ENCODE measurements at places on chromosomes 3 and 15.

GRCh38 chr3:137460944-137461343 is 303.2 kb upstream of the SOX14 start:
- DNase-seq = no peak

- DNase-seq = no peak
Observed at GRCh38 chr3:9681723-9682081, 21.9 kb upstream of the CPNE9 start.

DNA sequence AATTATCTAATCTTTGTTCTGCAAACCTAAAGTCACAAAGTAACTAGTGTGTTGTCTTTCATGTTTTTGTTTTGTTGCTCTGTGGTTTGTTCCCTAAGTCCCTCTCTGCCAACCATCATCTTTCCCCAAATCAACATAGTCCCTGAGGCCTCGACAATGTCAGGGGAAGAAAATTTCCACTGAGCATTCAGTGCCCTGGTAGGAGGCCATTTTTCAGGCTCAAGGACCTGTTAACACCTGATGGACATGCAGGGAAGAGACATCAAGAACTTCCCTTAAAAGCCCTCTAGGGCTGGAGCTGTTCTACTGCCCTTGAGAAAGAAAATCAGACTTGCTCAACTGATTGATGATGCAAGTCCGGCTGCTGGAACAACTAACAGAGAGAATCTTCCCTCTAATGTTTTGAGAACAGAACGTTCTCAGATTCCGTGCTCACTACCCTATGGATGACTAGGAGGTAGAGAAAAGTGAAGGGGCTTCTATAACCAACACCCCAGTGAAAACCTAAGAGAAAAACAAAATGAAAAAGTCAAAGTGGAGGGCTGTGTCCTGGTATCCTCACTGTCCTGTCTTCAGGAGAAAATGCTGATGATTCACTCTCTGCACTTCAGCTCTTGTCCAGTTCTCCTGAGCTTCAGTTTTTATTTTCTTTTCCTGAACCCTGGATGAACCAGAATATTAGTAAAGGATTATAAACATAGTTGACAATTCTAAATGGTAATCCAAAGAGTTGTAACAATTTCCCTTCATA is 373.1 kb downstream of the FOXP1 start:
- DNase-seq = no peak

DNA sequence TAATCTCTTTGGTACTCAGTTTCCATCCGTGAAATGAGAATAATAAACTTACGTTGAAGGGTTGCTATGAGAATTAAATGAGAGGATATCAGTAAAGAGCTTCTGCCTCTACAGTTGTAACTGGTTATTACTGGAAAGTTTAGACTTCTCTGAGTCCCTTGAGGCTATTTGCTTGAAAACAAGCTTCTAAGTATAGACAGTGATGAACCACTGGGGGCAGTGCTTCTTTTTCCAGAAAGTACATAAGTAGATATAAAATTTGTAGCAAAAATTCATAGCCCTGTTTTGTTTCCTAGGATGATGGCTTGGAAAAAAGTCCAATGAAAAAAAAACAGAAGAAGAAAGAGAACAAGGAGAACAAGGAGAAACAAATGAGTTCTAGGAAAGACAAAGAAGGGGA is 87.1 kb downstream of the RGMA start:
- DNase-seq = no peak

GRCh38 chr15:43966646-43967045 is 139.8 kb downstream of the WDR76 start:
- no peak for DNase-seq

DNA sequence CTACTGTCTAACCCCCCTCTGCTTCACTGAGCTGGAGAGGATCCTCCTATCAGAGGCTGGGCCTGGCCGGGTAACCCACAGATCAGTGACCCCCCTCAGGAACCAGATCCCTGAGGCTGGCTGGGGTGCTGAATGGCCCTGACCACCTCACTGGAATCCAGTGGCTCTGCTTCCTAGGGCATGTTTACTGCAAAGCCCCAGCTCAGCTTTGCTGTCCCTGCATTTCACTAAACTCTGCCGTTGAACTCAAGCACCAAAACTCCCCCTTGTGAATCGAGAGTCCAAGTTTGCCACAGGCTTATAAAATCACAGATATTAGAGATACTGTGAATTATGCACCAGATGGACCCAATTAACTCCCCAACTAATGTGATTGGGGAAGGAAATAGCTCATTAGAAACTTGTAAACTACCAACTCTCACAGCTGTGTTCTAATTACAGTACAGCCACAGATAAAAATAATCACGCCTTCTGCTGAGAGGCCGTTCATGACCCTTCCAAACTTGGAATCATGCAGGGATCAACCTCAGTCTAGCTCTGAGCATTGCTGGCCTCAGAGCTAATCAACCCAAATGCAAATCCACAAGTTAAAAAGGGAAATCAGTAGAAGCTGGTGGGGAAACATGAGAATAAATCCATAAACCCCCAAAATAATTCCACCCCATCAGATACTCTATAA is 47.0 kb downstream of the OCA2 start:
- no peak for DNase-seq

- DNase-seq = no peak
Observed at GRCh38 chr3:124413989-124414598, 316.2 kb upstream of the UMPS start.

DNA sequence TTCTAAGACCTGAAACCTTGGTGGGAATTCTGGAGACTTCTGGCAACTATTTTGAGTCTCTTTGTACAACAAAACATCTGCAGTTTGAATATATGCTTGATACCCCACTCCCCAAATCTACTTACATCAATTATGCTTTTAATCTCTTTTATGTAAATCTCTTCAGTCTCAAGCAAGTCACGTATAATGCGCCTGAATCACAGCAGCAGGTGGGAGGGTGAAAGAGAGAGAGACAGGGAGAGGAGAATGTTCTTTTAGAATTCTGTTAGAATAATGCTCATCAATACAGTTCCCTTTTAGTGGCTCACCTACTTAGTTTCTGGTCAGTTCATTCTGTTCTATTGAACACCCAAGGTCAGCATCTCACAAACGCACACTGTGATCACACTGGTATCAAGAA is 22.2 kb upstream of the B3GNT5 start:
- no peak for DNase-seq

- no peak for DNase-seq
Observed at GRCh38 chr15:65971741-65971995, 102.4 kb downstream of the RAB11A start.

- no peak for DNase-seq
Observed at GRCh38 chr3:27458929-27459328, 25.3 kb downstream of the SLC4A7 start.

DNA sequence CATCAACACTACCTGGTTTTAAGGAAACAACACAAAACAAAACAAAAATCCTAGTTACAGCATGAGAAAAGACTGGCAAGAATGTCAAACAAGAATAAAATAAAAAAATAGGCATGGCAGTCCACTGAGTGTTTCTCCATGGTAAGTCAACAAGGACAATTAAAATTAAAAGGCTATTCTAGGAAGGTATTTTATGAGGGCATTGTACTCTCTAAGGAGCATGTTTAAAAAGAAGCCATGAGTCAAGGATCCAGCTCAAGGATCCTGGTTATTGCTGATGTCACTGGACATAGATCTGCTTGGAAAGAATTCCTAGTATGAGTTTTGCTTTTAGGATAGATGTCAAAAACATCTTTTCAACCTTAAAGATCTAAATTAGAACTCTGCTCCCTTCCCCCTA is 106.7 kb downstream of the MYO5A start:
- DNase-seq = no peak

DNA sequence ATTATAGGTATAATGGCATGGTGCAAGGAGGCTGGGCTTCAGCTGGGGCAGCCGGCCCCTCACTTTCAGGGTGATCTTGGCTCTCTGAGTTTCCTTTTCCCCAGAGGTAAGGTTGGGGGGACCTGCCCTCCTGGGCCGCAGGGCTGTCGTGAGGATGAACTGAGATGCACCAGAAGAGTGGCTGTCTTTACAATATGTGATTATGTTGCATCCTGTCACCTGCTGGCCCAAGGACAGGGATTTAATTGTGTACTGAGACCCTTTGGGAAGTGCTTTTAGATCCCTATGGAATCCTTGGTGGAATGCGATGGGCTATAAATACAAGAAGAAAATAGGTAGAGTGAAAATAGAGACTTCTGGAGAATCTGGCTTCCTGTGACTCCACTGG is 22.1 kb downstream of the ANAPC13 start:
- no peak for DNase-seq

DNA sequence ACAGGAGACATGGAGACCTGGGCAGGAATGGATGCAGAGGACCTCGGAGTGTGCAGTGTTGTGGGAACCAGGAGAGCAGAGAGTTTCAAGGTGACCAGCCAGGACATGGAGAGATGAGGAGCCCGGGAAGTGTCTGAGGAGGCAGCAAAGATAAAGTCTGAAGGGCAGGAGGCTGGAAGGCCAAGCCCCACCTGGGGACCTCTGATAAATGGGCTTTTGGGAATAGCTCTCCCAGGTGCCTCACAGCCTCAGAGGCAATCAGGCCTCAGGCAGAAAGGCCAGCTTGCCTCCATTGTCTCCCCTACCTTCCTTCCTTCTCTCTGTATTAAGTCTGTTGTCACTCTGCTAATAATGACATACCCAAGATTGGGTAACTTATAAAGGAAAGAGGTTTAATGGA is 97.5 kb upstream of the TPM1 start:
- DNase-seq = no peak

- DNase-seq = peak; percentile 37
Observed at GRCh38 chr3:16309558-16309957, 44.5 kb downstream of the OXNAD1 start.

- no peak for DNase-seq
Observed at GRCh38 chr3:30203301-30203700, 403.1 kb upstream of the TGFBR2 start.

DNA sequence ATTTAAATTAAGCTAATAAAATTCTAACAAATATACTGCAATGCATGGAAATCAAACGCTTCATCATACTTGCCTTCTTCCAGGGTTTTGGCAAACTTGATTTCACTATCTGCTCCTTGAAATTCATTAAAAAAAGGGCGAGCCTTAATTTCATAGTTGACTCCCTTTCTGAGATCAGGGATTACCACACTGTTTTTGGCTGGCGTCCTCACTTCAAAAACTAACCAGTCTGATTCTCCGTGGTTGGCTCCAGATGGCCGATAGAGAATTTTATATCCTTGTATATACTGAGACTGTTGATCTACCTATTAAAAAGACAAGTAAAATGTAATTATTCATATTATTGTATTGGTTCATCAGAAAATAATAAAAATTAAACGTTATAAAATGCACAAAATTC is 1106.8 kb downstream of the ROBO1 start:
- DNase-seq = no peak

- DNase-seq = no peak
Observed at GRCh38 chr3:157240408-157240807, 80.5 kb upstream of the CCNL1 start.

GRCh38 chr3:19346759-19347158 is 198.4 kb downstream of the KCNH8 start:
- no peak for DNase-seq

- no peak for DNase-seq
Observed at GRCh38 chr15:29331071-29331470, 61.4 kb upstream of the NSMCE3 start.

GRCh38 chr3:160126761-160127160 is 98.5 kb upstream of the C3orf80 start:
- no peak for DNase-seq

DNA sequence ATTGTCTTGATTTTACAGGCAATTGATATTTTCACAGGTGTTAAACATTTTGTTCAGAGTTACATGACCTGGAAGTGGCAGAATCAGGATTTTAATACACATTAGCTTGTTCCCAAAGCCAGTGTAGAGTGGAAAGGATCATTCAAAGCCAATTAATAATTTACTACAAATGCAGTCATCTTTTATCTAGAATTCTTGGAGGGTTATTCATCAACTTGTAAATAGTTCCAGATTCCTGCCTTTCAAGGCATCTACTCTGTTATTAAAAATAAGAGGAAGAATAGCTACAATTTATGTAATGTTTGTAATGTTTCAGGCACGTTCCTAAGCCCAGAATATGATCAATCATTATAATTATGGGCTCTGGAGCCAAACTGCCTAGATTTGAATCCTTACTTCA is 358.5 kb downstream of the ZNF385D start:
- DNase-seq = no peak

DNA sequence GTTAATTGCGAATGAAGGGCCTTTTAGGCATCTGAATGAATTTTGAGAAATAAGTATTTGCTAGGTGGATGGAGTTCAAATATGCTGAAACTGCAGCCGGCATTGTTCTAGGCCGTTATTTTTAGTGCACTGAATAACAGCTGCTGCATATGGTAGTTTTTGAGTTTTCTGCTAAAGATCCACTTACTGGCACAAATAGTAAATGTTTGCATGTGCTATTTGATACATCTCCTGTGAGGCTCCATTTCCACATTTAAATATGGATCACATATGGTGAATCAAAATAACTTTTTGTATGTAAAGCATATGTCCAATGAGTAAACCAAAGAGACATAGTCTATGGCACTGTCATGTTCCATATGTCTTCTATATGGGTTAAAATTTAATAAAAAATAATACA is 56.7 kb upstream of the CNTN4 start:
- no peak for DNase-seq

DNA sequence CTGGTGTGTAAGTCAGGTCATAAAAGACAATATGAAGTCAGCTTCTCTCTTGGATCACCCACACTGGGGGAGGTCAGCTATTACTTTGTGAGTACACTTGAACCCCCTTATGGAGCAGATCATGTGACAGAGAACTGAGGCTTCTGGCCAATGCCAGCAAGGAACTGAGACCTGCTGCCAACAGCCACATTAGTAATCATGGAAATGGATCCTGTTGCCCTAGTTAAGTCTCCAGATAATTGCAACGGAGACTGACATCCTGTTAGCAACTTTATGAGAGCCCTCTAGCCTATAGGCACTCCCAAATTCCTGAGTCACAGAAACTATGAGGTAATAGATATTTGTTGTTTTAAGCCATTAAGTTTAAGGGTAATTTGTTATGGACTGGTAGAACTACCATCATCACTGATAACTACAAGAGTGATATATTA is 110.4 kb upstream of the GMNC start:
- no peak for DNase-seq

- no peak for DNase-seq
Observed at GRCh38 chr3:142618917-142619461, 22.8 kb downstream of the PLS1 start.

DNA sequence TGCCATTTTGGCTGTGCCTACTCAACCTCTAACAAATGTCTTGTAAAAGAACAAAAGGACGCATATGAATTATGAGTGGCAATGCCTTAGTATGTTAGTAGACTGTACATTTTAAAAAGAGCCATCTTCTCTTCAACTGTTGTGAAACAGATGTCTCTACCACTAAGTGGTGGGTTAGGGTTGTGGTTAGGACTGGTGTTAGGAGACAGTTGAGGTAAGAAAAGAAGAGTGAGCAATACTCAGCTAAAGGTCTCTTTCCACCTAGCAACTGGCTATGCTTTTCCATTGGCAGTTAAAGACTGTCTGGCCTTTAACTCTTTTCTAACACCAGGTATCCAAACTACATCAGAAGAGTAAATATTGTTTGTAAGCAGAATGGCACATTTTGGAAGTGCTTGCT is 221.7 kb upstream of the TBC1D5 start:
- no peak for DNase-seq

DNA sequence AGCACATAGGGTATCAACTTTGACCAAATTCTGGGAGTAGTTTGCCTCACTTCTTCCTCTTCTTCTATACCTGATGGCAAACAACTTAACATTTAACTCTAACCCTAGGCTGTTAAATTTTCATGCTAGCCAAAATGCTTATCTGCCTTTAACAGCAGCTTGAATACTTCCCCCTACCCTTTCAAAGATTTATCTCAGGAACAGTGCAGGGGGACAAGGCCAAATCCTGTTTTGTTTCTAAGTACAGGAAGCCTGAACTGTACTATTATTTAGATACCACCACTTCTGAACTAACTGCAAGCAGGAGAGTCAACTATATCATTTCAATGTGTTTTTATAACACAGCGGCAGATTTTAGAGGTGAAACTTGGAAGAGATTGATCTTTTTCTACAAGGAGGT is 104.0 kb upstream of the CNTN6 start:
- no peak for DNase-seq
